ENCODE measurements at places on chromosomes 6 and 20.

DNA sequence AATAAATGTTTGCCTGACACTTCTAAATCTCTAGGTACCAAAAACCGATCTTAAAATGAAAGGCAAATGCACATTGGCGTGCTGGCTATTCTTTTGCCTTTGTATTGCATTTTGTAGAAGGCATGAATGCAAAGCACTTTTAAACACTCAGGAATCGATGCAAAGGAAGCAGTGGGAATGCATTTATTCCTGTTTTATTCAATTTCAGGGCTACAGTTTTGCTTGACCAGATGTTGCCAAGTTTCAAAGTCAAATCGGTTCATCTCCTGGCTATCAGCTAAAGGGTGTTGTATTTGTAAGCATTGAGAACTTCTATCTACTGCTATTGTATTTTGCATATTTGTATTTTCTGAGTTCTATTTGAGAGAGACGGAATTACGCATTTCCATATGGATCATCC, 659.8 kb upstream of the SLC35B3 start:
- DNase-seq = no peak

DNA sequence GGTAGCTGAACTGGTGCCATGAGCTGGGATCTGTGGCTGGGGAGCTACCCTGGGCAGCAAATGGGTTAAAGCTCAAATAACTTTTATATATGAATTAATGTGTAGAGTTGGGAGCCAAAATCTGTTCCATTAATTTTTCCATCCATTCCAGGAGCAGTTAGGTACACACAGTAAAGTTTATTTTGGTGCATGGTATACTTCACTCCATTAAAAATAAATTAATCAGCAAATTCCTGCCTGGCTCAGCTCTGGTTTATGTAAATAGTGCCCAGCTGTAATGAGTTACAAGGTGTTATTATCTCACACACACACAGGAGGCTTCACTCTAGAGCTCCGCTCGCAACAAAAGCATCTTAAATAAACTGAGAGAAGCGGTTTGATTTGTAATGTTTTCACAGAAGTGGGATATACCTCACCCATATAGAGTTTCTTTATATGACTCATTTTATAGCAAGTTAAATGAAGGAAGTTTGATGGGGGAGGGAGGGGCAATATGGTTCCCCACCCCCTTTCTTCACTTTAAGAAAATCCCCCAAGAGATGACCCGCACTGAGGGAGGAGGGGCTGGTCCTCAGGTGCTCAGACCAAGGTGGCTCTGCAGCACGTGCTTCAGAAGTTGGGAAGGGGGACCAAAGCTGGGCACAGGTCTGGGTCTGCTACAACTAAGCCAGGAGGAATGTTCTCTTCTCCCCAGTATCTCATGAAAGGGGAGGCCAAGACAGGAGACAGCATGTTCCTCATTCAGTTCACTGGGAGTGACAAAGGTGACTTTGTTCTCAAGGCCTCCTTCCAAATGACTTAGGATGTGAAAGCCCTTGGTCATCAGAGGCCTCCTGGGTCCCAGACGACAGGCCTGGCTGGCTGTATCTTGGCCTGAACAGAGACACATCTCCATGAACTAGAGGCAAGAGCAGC, 10.5 kb upstream of the FAM83C start:
- no peak for DNase-seq

- DNase-seq = no peak
These were observed 190.1 kb upstream of the CDH4 start for GRCh38 chr20:61061981-61062380.

DNA sequence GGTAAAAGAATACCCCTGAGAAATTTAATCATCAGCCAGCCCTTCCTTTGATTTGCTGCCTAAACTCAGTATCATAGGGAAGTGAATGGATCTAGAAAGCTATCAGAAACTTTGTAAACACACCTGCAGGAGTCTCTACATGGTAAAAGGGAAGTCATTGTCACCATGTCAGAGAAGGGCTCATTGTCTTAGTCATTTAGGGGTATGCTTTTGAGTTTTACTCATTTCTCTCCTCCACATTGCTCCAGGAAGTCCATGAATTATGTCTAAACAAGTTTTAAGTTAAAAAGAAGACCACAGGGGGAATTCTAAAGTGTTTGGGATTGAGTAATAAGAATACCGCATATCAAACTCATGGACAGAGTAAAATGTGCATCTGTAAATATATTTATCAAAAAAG, 2.5 kb downstream of the SLC17A1 start:
- no peak for DNase-seq

DNA sequence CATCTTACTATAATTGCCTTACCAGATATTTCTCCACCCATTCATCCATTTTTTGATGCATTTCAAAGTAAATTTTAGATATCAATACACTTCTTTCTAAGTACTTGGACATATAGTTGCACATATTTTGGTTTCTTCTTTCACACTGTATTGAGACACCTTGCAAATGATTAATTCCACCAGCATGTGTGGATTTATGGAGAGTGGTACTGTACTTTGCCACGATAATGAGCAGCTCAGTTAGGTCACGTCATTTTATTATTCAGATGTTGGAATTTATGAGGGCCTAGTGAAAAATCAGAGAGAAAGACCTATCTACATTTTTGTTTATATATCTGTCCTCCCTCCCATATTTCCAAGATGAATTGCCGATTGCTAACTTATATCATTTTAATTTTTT, 5.3 kb downstream of the NFYA start:
- no peak for DNase-seq

DNA sequence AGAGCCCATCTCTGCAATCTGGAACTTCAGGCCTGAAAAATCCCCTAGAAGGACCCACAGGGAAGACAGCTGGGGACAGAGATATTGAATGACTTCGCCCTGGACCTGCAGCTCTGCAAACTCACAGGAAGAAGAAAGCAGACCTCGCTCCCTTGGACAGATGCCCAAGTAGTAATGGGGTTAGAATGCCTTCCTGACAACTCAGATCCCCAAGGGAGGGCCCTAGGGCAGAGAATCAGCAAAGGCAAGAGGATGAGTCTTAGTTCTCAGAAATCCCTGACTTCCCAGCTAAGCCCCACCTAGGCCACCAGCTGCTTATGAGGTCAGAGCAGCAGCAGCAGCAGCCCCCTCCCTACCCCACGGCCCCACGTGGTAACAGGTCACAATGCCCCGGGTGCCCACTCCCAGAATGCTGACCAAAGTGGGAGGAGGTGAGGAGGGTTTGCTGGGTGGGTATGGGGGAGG, at the start of gene C20orf141:
C20orf141 (plus strand) TSS at position 401 of the 465 bp plus-strand sequence. CDS start 198 bp downstream, outside the sequence.
- DNase-seq = no peak

- DNase-seq = peak; percentile 82
These were observed 388.4 kb upstream of the JARID2 start for GRCh38 chr6:14857501-14857900.

DNA sequence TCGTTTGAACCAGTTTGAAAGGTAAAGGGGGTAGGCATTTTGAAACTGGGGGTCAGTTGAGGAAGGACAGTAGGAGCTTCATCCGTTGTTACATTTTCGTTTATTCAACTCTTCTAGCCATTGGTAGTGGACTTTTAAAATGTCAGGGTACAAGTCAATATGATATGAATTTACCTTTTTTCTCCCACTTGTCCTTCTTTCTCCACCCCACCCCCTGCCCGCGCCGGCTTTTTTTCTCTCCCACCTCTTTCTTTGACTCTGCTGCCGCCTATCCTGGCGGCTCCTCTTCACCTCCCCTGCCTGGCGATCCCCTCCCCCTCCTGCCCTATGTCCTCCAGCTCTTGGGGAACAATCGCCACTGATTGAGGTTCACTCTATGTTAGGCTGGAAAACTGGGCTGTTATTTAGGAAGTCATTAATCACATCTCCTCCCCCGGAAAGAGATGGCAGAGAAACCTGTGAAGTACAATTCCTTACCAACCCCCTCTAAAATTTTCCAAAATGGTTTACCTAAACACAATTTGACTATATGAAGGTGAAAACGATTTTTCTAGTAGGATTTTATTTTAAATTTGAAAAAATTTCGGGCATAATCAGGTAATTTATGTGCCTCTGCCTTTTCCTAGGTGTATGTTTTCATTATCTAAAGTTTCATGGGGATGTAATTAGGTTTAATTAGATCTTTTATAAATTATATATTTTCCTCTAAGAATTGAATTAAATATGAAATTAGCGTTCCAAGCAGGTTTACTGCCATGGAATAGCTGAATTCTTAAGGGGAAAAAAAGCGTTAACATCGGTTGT, 778 bp upstream of the LIN28B start:
- no peak for DNase-seq

- no peak for DNase-seq
These were observed 162.4 kb downstream of the ID4 start for GRCh38 chr6:19999319-20000191.

GRCh38 chr20:58816957-58817651, 33.6 kb downstream of the GNAS-AS1 start:
- no peak for DNase-seq

GRCh38 chr6:72825315-72825911, 203.5 kb downstream of the KCNQ5 start:
- DNase-seq = no peak

DNA sequence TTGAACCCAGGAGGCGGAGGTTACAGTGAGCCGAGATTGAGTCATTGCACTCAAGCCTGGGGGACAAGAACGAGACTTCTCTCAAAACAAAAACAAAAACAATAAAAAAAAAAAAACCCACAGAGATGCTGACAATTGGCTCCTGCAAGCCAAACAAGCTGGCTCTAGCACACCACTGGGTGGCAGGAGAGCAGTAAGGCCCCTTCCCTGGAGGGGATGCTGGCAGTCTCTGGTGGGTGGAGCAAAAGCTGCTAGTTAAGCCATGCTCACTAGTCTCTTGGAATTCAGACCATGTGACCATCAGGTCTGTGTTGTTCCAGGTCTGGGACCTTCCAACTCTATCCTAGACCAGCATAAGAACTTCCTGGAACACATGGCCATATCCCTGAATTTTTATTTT, 18.9 kb upstream of the DSN1 start:
- no peak for DNase-seq

DNA sequence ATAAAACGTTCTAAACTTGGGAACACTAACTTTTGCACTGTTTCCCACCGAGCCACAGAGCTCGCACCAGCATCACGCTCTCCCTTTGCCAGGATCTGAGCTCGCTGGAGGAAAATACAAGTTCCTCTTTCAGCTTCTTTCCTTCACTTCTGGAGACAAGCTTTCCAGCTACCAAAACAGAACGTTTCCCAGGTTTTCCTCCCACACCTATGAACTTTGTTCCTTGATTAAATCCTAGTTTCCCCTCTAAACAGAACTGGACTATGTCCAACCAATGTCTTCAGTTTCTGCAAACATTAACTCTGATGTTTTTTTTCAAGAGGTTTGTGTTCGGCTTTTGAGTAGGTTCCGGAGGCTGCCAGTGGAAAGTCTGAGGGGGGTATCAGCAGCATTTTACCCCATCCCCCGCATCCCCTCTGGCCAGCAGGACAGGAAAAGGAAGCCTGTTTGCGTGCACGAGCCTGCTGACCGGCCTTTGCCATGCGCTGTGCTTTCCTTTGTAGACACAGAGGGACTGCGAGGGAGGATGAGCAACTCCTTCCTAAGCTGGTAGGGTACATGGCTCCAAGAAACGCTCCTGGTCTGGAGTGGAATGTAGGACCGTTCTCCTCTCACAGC, 135.5 kb downstream of the LY86 start:
- DNase-seq = no peak

DNA sequence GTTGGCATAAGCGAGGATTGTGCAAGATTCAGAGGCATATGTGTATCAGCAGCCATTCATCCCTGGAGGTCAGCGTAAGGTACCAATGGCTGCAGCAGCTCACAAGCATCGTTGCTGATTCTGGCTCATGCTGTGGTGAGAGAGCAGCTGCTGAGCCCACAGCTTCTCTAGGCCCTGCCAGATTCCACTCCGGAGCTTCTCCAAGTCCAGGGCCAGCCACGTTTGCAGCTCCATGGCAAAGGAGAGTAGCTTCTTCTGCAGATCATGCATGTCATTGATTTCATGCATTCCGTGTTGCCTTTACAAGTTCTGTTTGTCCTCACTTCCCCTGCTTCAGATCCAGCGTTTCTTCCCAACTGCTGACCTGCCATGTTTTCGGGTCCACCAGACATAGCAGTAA, 474.8 kb upstream of the ID4 start:
- DNase-seq = no peak

DNA sequence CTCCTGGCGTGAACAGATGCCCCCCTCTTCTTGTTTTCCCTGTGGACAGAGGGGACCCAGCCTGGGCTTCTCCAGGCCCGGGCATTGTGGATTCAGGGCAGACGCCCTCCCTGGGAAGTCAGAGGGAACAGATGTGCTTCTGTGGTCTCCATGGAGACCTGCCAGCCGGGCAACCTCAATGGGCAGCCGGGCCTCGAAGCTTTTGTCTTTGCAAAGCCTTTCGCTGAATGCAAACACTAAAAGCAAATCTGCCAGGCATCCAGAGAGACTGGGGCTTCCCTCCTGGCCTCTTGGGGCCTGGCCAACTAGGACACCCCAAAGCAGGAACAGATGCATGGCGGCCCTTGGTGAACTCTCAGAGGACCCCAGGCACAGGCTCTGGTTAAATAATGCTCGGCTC, 370.0 kb upstream of the SULF2 start:
- no peak for DNase-seq

- no peak for DNase-seq
These were observed 8.7 kb upstream of the OSER1 start for GRCh38 chr20:44219170-44219730.

DNA sequence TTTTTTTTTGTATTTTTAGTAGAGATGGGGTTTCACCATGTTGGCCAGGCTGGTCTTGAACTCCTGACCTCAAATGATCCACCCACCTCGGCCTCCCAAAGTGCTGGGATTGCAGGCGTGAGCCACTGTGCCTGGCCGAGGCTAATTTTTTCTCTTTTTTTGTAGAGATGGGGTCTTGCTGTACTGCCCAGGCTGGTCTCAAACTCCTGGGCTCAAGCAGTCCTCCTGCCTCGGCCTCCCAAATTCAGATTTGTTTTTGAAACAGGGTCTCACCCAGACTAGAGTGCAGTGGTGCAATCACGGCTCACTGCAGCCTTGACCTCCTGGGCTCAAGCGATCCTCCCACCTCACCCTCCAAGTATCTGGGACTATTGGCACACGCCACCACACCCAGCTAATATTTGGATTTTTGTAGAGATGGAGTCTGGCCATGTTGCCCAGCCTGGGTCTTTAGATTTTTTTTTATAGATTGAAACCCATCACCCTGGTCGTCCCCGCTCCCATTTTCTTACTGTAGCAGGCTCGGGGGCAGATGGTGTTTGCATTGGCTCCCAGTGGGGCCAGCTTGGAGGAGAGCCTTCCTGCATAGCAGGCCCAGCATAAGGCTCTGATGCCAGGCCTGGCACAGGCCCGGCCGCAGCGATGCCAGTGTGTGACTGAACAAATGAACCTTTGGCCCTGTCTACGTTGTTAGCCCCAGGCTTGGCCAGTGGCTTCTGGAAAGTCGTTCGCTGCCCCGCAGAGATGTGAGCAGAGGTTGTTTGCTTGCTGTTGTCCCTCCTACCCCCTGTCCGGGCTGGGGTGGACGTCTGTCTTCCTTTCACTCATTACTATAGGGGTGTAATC, 4.3 kb upstream of the MTG2 start:
- no peak for DNase-seq

- no peak for DNase-seq
These were observed 116.7 kb downstream of the SULF2 start for GRCh38 chr20:47668313-47669151.
